ENCODE measurements at places on chromosomes 2 and 18.

GRCh38 chr2:161090411-161090810 is 69.8 kb upstream of the TANK start:
- DNase-seq = no peak

DNA sequence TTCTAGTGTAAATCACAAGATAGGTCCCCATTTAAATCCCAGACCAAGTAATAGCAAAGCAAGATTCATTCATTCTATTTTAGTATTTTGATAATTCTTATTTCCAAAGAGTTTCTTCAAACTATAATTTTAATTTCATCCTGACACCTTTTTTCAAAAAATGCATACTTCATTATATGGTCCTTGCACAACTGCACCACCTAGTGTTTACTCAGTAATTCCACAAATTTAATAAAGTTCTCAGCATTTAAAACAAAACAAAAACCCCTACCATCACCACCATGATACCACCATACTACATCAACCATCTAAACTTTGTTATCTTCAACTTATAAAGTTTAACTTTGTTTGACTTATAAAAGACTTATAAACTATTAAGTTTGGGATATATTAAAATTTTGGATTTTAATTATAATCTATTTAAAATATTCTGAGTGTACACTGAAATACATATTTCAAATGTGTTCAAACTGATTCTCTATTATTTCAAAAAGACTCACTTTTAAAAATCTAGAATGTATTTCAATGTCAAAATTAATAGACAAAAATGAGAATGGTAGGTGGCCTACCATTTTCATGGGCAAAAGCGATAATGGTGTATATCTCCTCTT is 44.2 kb downstream of the WDPCP start:
- DNase-seq = no peak

DNA sequence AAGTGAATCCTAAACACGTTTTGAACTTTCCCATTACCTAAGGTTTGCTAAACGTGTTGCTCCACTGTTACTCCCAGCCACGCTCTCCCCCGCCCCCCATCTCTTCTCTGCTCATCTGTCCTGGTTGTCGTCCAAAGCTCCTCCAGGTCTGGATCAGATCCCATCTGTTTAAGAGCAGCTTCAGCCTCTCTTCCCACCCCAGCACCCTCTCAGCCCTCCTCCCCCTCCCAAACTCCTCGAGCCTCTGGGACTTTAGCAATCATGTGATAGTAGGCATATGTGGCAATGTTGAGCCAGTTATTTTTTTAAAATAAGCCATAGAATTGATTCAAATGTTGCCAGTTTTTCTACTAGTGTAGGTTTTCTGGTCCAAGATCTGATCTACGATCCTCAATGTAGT is 20.0 kb upstream of the LPIN1 start:
- no peak for DNase-seq

GRCh38 chr2:73933194-73933593 is 6.5 kb downstream of the DGUOK start:
- no peak for DNase-seq

- no peak for DNase-seq
Observed at GRCh38 chr2:98729652-98730051, 1.3 kb downstream of the MGAT4A start.
